Liver (tissue), 10 donors: ENCODE measurements at places on chromosomes 16 and 17. TPM values are rescaled to one million over a fixed set of nuclear protein-coding genes. Genes with fewer than 3 reads are reported as not detected.

The CCL5 gene
- total RNA-seq: 1.7 TPM

The MFSD6L gene
- total RNA-seq: 0.25 TPM

The ANKRD13B gene
- total RNA-seq: 1.6 TPM

The EVPL gene
- not detected for total RNA-seq

The SEZ6L2 gene
- 0.37 TPM for total RNA-seq

The CCT6B gene
- total RNA-seq: 0.84 TPM

The PPP1R9B gene
- 26.1 TPM for total RNA-seq

The NLK gene
- 17.4 TPM for total RNA-seq

The GRB7 gene
- total RNA-seq: 1.9 TPM

The CUEDC1 gene
- 3.2 TPM for total RNA-seq

The OTOA gene
- 0.05 TPM for total RNA-seq

The DRC3 gene
- total RNA-seq: 0.61 TPM

The ALOX12B gene
- total RNA-seq: not detected

The NEUROD2 gene
- total RNA-seq: not detected

The PRSS33 gene
- not detected for total RNA-seq

The SCN4A gene
- 0.70 TPM for total RNA-seq
